ENCODE measurements at places on chromosomes 12 and 14.
A peak's percentile ranks its signal among the peaks of the same experiment; 100 is the strongest.

DNA sequence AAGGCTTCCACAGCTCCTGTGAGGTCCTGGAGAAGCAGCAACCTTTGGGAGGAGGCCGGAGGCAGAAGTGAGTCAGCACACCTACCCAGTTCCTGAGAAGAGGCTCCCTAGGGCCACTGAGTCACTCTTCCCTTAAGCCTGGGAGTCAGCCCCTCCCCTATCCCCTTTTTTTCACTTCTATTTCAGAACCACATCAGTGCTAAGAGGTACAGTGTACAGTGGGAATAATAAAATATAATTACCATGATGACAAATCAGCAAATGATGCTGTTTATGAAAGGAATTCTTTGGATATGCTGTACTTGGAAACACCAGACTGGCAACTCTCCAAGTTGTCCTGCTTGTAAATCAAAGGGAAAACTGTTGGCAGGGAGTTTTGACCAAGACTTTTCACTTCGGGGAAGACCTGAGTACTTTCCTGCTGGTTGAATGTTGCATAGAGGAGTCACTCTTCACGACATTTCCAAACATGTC is 7.8 kb upstream of the TBPL2 start:
- no peak for DNase-seq

- no peak for DNase-seq
Observed at GRCh38 chr12:105801351-105801750, 337.4 kb downstream of the NUAK1 start.

GRCh38 chr12:101089271-101089670 is 120.8 kb downstream of the SLC5A8 start:
- no peak for DNase-seq

- no peak for DNase-seq
Observed at GRCh38 chr14:100881211-100882025, 22.1 kb downstream of the RTL1 start.

GRCh38 chr14:95056476-95056875 is 100.9 kb downstream of the DICER1 start:
- peak; percentile 56 for DNase-seq

- DNase-seq = no peak
Observed at GRCh38 chr12:5015711-5016492, 27.8 kb upstream of the KCNA5 start.

DNA sequence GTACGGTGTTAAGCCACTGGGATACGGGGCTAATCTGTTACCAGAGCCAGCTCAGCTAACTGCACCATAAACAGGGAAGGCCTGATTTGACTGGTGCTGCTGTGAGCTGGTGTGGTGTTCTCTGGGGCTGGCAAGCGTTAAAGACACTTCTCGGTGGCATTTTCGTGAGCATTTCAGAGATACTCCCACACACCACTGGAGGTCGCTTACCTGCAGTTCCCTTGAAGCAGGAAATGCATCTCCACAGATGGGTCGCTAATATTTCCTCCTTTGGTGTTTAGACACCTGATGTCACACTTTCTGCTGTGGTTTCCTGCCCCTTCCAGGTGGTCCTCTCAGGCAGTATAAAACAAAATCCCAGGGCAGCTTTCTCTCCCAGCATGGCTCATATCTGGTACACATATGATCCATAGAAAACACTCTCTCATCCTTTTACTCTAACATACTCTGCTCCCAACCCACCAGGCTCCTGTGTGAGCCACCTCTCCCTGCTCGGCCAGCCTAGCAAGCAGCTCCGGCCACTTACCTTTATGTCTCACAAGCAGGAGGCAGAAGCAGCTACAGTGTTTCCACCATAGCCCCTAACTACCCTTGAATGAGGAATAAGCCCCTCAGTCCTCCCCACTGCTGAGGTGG is 129.9 kb upstream of the GRIN2B start:
- DNase-seq = peak; percentile 1

DNA sequence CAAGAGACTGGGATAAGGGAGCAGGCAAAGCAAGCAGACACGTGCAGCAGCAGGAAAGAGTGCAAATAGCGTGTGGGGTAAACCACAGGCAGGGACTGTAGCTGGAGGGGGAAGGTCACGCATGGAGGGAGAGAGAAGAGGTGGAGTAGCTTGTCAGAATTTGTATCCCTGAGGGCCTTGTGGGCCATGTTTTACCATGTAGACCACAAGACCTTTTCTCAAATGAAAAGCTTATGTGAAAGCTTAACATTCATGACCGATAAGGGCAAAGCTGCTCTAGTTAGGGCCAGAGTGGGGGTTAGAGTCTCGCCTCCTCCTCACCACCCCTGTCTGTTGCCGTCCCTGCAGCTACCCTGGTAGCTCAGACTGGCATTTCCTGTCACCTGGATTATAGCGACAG is 152.9 kb upstream of the E2F7 start:
- no peak for DNase-seq

DNA sequence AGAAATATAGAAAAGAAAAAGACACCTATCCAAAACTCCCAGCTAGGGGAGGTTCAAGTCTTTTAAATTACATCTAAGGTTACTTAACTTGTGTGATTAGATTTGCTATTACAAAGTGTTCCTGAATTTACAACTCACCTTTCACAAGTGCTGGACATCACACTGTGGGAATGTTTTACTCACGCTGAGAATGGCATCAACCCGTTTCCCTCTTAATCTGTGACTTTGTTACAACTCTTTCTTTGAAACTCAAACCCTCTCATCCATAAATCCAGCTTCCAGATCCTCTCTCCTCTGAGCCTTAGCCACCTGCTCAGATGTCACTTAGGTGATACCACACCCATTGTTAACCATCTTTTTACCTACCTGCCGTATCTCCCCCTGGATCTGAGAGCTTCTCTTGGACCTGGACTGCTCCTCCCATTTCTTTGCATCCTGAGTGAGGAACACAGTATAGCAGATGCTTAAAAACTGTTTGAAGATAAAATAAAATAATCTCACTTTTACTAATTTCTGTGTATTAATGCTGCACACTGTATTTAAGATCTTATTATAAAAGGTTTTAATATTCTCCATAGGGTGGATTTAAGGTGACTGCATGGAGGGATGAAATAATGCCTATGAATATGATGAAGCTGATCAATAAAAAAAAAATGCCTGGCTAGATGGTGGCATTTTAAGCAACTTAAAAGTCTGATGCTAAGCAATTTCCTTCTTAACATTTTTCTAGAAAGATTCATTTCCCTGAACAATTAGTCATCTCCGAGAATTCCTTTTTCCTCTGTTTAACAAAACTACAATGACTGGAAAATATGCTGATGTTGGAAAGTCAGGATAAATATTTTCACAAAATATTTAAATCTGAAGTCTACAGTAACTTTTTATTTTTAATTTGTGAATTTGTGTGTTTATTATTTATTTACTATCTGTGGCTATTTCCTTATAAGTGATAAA is 39.1 kb upstream of the NAP1L1 start:
- no peak for DNase-seq

- no peak for DNase-seq
Observed at GRCh38 chr14:93898731-93899130, 28.4 kb upstream of the FAM181A start.
